ENCODE measurements at places on chromosomes 1 and 21. TPM values are rescaled to one million over a fixed set of nuclear protein-coding genes. Genes with fewer than 3 reads are reported as not detected.

INAVA gene
- not detected for total RNA-seq

SPATC1L gene
- total RNA-seq: 5.3 TPM

KRTAP13-2 gene
- total RNA-seq: not detected

KIF14 gene
- 5.4 TPM for total RNA-seq

KRTAP19-1 gene
- not detected for total RNA-seq

GRCh38 chr1:199780948-199781670 is 246.4 kb upstream of the NR5A2 start:
- peak; percentile 58 for DNase-seq
- no peaks in the 10 kb centered on the region for H3K36me3 ChIP-seq
- H3K27ac ChIP-seq: no peak overlapping the region
- H3K4me3 ChIP-seq: no peak overlapping the region

DNA sequence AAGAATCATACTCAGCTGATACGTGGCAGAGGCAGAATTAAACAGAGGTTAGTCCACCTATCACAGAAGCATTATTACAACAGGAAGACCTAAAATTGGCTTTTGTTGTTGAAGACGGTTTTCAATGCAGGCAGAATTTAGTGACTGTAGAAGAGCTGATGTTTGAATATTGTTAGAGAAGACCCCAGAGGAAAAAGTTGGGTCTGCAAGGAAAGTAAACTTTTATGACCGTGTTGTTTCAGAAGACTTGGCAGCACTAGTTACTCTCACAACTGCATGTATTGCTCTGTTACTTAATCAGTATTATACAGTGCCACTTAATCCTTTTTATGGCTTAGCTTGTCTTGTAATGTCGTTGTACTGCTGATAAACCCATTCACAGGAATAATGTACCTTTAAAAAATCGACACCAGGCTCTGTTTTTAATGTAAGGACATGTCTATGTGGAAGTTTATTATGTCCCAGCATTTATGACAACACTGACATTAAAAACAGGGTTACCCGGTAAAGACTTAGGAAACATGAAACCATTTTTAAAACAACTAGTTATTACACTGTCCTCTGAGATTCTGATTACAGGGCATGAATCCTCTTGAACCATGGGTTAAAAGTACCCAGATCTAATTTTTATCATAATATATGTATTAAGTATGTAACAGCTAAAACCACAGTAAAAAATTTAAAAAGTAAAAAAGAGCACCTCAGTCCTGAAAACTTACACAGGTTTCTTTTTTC is 235.4 kb downstream of the TTLL7 start:
- no peaks in the 10 kb centered on the region for H3K4me1 ChIP-seq
- H3K27ac ChIP-seq: no peak overlapping the region
- no peak for DNase-seq
- H3K36me3 ChIP-seq: no peaks in the 10 kb centered on the region

GRCh38 chr1:12320486-12320885 is 90.7 kb downstream of the VPS13D start:
- peaks cover 36% of the 10 kb centered on the region for H3K36me3 ChIP-seq
- H3K4me3 ChIP-seq: no peak overlapping the region
- no peak for DNase-seq
- peaks cover 10% of the 10 kb centered on the region for H3K4me1 ChIP-seq
- H3K27ac ChIP-seq: no peak overlapping the region

DNA sequence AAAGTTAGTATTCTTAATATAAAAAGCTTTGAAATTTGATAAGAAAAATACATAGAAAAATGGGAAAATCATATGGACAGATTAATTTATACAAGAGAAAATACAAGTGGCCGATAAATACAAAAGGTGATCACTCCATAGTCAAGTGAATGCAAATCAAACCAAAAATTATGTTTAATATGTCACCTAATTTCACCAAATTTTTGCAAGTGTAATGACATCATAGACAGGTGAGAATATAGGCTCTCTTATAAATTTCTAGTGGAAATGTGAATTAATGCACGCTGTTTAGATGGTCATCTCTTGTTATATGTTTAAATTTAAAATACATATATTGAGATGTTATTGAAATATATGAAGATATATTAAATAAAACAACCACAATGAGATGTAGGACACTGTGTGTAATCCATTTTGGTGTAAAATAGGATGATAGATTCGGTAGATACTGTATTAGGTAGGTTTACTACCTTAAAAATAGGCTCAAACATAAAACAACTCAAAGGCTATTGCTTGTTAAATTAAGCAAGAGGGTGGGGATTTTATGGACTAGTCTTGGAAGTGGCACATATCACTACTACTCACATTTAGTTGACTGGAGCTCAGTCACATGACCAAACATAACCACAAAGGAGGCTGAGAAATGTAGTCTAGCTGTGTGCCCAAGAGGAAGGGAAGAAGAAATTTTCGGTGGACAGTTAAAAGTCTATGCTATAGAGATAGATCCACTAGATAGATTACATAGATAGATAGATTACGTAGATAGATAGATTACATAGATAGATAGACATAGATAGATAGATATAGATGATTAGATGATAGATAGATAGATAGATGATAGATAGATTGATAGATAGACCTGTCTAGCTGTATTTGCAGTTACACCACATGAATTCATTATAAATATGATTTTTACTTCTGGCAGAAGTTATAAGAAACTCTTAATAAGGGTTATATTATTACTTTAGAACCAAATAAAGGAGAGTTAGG is 9.2 kb downstream of the INSL5 start:
- H3K4me1 ChIP-seq: no peaks in the 10 kb centered on the region
- no peak for DNase-seq
- no peaks in the 10 kb centered on the region for H3K36me3 ChIP-seq
- H3K27ac ChIP-seq: no peak overlapping the region
- H3K27me3 ChIP-seq: no peaks in the 10 kb centered on the region
- H3K4me3 ChIP-seq: no peak overlapping the region

- H3K4me3 ChIP-seq: no peak overlapping the region
- no peak for DNase-seq
- no peaks in the 10 kb centered on the region for H3K36me3 ChIP-seq
Measured at GRCh38 chr1:43482215-43482614, 28.5 kb upstream of the HYI start.

- H3K4me1 ChIP-seq: no peaks in the 10 kb centered on the region
- DNase-seq: no peak
- H3K27ac ChIP-seq: no peak overlapping the region
- no peaks in the 10 kb centered on the region for H3K27me3 ChIP-seq
- H3K36me3 ChIP-seq: no peaks in the 10 kb centered on the region
Measured at GRCh38 chr1:242800521-242800920, 276.0 kb upstream of the PLD5 start.

Measured in GM23248 (cell line).